CD4-positive, CD25-positive, alpha-beta regulatory T cell (primary cell): ENCODE measurements at places on chromosomes 5 and 9. TPM values are rescaled to one million over a fixed set of nuclear protein-coding genes. Genes with fewer than 3 reads are reported as not detected.

Gene LCN15
- polyA plus RNA-seq, result not detected

Gene FGF1
- not detected for polyA plus RNA-seq

Gene TRAF1
- polyA plus RNA-seq, result 16.9 TPM

Gene PCDHA10
- polyA plus RNA-seq, result not detected

Gene IL33
- polyA plus RNA-seq, result not detected

Gene SLC34A3
- not detected for polyA plus RNA-seq

Gene SHOC1
- polyA plus RNA-seq, result not detected

Gene IFNA7
- polyA plus RNA-seq, result not detected

Gene PCDHGC4
- not detected for polyA plus RNA-seq

Gene TMEM232
- polyA plus RNA-seq, result not detected

Gene ADGRV1
- polyA plus RNA-seq, result 0.42 TPM

Gene LRRC8A
- polyA plus RNA-seq, result 35.0 TPM

Gene NIPAL4
- polyA plus RNA-seq, result not detected

Gene CSF1R
- polyA plus RNA-seq, result 1.2 TPM
